ENCODE measurements at places on chromosomes 13 and 19.

DNA sequence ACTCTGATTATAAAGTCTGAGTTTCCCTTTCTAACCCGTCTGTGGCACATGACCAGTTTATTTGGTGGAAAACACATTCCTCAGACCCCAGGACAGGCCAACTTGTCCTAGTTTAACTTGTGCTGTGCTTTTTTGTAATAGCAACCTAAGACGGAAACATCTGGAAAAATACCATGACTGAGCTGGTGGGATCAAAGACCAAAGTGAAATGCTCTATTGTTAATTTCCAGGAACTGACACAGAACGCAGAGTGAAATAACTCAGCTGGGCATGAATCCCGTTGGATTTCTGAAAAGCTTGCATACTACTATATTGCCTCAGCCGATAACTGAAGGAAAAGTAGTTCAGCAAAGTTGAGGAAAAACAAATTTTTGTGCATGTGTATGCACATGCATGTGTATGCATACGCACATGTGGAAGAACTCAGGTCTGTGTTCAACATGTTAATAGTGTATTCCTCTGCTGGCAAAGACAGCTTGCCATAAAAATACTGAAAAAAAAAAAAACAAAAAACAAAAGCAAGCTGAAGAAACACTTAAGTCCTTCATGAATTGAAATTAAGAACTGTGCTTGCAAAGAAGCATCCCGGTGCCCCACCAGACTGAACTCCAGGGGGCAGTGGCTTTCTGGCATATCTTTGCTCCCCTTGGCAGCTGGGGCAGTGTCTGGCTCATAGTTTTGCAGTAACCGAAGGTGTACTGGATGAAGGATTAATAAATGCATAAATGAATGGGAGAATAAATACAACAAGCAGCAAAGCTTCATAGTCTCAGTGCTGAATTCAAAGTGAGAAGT, 187.8 kb downstream of the LHFPL6 start:
- no peak for DNase-seq

DNA sequence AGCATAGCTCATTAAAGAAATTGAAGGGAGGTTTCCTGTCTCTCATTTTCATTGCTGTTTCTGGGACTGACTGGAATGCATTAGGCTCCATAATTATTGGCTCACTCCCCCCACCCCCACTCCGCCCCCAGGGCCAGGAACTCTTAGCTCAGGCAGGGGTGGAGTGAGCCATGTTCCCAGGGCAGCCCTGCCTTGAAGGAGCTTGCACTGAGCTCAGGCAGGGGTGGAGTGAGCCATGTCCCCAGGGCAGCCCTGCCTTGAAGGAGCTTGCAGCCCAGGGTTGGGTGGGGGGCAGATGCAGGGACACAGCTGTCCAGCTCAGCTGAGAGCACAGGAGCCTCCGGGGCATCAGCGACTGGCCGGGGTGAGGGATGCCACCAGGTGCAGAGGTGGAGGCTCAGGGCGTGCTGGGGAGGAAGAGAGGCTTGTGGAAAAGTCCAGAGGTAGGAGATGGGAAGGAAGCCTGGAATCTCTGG, 39.1 kb upstream of the TFDP1 start:
- DNase-seq, result no peak

- DNase-seq, result no peak
Observed at GRCh38 chr13:36160297-36160696, 29.1 kb upstream of the DCLK1 start.

DNA sequence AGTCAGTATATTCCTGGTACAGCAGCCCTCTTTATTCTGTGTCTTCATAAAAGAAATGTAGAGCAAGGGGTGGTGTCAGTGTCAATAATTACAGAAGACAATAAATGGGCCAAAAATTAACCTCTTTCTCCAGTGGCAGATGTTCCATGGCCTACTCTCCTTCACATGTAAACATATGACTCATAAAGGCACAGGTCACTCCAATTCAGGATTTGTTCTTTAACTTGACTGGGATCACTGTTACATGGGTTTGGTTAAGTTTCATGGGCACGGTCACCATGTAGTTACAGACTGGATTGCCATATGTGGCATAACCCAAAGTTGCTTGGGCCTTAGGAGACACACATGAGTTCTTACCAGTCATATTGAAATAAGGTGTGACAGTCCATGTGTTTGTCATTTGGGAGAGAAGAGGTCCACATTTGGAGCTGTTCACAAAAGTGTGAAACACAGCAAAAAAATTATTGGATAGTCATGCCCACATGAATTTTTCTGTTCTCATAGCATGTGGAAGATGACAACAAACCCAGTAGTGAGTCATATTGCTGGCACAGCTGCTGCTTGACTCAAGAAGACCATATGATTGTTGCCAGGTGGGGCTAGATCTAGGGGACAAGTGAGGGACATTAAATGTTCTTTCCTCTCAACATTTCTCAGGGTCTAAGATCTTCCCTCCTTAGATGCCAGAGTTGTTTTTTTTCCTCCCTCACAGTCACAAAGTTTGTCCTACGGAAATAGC, 68.1 kb upstream of the HTR2A start:
- DNase-seq, result no peak
